ENCODE measurements at places on chromosomes 11 and 22.

DNA sequence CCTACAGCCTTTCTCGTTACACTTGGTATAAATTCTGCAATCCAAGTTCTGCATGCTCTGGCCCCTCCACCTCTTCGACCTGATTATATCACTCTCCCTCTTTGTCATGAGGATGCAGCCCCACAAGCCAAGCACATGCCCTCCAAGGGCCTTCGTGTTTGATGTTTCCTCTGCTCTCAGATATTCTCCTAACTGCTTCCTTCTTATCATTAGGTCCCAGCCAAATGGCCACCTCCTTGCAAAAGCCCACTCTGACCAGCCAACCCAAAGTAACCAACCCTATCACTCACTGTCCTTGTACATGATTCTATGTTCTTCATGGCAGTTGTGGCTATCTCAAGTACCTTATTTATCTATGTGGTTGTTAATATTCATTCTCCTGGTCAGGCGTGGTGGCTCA is 38.3 kb upstream of the LRRC55 start:
- DNase-seq, result no peak

GRCh38 chr22:29201782-29202181 is 3.9 kb upstream of the EMID1 start:
- DNase-seq, result no peak

DNA sequence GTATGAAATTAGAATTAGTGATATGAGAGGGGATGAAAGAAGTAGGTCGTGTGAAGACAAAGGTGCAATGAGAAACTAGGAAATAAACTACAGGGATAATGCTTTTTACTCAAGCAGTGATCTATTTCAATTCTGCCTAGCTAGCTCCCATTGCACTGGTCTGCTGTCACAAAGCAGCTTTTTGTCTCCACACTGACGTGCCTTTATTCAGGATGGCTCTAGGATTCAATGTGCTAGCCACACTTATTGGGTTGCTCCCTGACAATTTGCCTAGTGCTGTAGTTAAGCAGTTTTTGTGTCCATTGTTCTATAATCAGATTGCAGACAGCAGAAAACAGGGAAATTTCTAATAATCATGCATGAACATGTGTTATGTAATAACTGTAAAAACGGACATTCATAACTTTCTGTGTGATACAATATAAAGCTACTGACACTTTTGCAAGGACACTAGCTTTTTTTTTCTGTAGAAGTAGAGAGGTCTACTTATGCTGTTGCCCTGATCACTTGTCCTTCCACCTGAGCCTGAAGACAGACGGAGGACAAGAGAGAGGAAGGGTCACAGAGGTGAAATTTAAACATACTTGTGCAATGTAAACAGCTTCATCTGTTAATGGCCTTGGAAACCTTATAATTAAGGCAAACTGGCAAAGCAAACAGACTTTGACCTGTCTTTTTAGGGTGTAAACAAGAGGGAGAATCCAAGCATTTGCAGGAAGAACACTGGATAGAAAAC is 269.6 kb downstream of the LRRC4C start:
- DNase-seq, result no peak

DNA sequence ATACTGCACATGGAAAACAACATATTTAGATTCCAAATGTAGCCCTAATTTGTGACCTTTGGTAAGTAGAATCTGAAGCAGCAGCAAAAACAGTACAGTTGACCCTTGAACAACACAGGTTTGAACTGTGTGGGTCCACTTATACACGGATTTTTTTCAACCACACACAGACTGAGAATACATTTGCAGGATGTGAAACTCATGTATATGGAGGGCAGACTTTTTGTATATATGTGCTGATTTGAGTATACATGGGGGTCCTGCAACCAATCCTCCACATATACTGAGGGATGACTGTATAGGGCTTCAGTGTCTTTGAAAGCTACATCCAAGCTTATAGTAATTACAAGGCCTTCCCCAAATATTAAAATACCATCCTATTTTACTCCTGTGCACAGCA is 120.5 kb downstream of the MPPED2 start:
- no peak for DNase-seq

- DNase-seq, result peak; percentile 68
These were observed at the start of gene PGGHG for GRCh38 chr11:288478-289397. Gene PGGHG (plus strand): TSS chr11:289126. CDS start chr11:289817, 691 bp downstream.

DNA sequence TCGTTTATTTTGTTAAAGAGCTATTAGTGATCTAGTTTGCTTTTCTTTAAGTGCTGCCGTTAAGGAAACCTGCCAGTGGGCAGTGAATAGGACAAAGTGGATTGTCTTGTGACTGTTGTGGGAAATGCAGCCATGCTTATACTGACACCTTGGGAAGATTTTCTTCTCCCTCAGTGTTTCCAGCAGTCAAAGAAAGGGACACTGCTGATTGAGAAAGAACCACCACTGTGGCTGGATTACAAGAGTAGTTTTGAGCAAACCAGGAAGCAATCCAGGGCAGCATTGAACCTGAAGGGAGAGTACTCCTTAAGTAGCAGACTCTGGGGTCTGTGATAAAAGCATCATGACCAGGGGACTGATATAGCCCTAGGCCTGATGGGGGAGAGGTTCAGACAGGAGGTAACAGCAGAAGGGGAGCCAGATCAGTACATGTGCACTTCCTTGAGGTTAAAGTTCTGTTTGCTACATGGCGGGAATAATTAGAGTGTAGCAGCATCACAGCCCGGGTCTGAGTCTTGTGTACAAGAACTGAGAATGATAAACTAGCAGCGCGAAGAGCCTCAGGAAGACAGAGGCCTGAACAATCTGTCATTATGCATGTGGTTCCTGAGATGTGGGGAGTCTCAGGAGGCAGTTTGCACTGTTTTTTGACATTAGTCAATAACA is 167.8 kb downstream of the C11orf91 start:
- no peak for DNase-seq

DNA sequence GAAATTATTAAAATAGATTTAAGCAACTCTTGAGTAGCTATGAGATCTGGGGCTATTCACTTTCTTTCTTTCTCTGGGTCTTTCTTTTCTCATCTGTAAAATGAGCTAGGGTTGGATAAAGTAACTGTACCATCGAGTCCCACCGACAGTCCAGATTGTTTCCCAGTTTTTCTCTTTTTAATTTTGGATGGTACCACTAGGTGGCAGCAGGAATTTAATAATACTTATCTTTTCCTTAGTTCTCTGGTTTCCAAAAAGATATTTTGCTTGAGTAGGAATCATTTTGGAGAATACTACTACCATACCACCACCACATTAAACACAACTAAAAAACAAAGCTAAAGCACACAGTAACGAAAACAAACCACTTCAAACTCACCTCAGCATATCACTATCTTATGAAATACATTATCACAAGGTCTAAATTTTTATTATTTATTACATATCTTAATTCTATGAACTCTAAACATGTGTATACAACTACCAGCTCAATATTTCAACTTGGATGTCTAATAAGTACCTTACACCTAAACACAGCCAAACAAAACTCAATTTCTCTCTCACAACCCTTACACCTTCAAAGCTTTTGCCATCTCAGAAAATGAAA is 584.0 kb downstream of the KCNA4 start:
- DNase-seq, result no peak

DNA sequence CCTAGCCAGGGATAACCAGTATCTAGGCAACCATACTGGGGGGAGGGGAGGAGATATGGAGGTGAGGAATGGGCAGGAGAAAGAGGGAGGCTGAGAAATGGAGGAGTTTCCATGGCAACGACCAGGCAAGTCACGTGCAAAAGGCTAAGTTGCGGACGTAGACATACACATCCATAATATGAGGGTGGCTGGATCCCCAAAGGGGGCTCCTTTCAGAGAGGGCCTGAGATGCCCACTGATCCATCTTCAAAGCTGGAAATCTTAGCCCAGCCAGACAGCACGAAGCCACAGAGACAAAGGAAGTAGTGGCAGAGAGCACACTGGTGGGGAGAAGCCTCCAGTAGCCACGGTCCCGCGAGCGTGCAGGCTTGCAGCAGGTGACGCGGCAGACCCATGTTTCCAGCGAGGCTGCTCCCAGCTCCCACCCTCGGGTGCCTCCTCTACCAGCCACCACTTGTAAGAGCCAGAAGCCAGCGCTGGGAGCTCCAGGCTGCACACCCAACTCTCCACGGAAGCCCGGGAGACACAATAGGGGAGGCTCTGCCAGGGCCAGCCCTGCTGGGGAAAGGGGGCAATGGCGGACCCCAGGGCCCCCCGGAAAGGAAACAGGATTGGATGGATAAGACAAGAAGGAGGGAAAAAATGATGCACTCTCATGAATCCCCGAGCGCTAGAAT is 938 bp downstream of the FXYD6 start:
- DNase-seq, result no peak

DNA sequence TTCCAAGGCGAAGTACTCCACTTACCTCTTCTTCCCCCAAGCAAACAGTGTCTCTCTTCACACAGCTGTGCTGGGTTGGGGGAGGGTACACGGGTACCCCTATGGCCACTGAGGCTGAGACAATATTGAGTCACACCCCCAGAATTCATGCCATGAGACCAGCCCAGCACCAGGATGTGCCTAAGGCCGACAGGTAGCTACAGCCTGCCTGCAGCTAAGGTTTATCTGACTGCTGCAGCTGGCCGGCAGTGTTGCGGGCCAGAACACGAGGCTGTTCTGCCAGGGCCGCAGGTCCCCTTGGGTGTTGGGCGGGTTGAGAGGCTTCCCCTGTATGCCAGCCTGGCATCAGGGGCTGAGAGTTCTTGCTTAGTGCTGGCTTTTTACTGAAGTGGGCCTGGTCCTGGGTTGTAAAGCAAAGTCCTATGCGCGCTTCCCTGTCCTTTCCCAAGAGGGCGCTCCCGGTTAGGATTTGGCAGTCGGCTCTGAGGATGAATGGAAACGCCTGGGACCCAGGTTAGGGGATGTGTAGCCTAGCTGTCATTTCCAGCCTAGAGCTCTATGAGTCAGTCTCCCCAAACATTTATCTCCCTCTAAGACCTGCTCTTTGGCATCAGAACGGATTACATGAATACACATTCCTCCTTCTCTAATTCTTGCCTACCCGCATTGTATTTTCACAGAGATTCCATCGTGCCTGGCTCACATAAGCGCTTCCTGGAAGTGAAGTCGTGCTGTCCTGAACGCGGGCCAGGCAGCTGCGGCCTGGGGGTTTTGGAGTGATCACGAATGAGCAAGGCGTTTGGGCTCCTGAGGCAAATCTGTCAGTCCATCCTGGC is 7.1 kb downstream of the USP18 start:
- DNase-seq, result no peak

DNA sequence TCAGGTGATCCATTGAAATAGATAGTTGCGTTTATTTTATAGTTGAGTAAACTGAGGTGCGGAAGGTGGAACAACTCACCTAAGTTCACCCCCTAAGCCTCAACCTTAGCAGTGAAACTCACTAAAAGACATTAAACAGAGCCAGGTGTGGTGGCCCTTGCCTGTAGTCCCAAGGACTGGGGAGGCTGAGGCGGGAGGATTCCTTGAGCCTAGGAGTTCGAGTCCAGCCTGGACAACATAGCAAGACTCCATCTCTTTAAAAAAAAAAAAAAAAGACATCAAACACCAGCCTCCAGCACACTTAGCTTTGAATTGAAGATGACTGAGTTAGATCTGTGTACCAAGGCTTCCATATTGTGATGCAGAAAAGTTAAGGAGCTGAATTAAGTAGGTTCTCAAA is 845 bp upstream of the RAB36 start:
- no peak for DNase-seq

- DNase-seq, result no peak
These were observed 19.7 kb downstream of the EPS8L2 start for GRCh38 chr11:725624-726202.

DNA sequence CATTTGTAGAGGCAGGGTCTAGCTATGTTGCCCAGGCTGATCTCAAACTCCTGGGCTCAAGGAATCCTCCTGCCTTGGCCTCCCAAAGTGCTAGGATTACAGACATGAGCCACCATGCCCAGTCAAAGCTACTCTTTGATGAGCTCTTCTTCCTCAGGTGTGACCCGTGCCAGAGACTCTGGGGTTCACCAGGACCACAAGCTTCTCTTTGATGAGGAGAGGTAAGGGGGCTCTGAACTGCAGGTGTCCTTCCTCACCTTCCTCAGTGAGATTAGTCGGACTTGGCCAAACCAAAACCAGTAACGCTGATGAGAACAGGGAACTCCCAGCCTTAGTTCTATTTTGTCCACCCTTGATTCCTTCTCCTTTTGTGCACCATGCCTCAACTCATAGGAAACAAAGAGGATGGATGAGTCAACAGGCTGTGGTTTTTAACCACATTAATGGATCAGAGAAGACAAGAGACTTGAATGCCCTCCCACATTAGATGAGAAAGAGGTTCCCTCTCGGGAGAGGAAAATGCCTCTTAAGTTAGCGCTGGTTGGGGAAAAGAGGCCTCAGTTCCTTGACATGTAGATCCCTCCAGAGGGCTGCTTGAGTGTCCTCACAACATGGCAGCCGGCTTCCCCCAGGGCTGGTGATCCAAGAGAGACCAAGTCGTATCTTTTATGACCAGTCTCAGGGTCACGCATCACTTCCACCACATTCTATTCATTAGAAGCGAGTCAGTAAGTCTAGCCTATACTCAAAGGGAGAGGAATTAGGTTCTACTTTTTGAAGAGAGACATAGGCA is 25.7 kb upstream of the CTR9 start:
- DNase-seq, result no peak
